ENCODE measurements at places on chromosomes 11 and 22. TPM values are rescaled to one million over a fixed set of nuclear protein-coding genes. Genes with fewer than 3 reads are reported as not detected.

DNA sequence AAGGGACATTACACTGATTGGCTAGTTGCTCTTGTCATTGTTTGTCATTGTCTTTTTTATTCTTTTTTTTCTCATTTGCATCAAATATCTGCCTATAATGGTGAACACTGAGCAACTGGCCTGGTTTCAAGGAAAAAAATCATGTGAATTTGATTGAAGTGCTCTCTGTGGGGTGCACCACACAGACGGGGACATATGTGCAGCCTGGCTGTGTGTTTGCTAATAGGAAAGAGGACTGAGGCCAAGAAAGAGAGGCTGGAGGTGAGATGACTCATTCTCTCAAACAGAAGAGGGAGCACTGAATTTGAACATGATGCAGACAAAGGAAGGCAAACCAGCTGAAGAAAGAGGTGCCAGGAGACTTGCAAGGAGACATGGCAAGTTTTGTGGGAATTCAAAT, 684.9 kb upstream of the CCDC90B start:
- peak; percentile 96 for ATAC-seq

- ATAC-seq, result no peak
Observed at GRCh38 chr22:17627961-17628405, 566 bp downstream of the ATP6V1E1 start.

GRCh38 chr11:126840201-126840886, 160.2 kb downstream of the KIRREL3 start:
- no peak for ATAC-seq

DNA sequence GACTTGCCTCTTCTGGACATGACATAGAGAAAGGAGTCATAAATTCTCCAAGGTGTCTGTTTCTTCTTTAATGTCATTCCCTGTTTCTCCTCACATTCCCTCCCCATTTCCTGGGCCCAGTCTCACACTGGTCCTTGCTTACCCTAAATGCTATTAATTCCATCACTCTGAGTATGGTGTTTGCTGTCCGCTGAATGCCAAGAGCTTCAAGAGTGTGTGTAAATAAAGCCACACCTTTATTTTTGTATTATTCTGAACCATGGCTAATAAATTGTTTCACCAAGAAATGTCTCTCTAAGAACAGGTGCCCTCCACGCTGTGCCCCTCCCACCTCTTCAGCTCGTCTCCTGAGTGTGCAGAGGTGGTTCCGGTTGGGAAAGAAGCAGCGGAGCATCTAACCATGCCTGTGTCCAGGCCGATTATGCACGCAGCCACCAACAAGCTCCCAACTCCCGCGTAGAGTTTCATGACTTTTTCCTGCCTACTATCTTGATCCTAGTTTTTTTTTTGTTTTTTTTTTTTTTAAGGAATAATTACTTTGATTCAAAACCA, 8.6 kb downstream of the TMEM121B start:
- ATAC-seq, result no peak

GRCh38 chr22:16806401-16806800, 18.8 kb downstream of the XKR3 start:
- no peak for ATAC-seq

DNA sequence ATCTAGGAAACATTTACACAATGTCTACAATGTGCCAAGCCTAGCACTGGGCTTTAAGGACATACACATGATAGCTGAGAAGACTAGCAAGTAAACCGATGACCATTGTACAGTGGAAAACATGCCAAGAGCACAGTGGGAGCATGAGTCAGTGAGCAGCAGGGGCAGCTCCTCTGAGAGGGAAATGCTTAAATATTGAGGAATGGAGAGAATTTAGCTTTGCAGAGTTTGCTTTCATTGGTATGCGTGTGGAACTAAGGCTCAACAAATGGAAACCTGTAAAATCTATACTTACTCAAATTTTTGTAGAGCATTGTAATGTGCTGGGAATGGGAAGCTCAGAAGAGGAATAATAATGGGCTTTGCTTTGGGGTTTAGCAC, 282.3 kb downstream of the ST3GAL4 start:
- no peak for ATAC-seq

GRCh38 chr11:110773442-110773841, 61.2 kb upstream of the ARHGAP20 start:
- no peak for ATAC-seq

DNA sequence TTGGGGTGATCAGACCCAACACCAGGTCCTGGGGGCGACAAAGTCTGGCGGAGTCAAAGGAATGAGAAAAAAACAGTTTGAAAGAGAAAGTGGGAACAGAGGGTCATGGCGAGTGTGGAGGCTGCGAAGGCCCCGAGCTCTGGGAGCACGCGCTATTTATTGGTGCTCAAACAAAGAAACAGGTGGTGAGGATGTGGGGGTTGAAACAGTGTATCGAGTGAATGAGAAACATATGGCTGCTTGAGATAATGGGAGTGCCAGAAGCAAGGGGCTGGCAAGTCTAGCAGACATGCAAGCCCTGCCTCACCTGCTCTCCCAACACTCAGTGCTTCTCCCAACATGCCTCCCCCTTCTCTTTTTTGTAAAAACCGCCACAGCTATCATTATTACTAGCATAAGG, 7.8 kb upstream of the DUSP18 start:
- no peak for ATAC-seq

GRCh38 chr11:78418584-78419211, 1.1 kb upstream of the GAB2 start:
- ATAC-seq, result no peak

DNA sequence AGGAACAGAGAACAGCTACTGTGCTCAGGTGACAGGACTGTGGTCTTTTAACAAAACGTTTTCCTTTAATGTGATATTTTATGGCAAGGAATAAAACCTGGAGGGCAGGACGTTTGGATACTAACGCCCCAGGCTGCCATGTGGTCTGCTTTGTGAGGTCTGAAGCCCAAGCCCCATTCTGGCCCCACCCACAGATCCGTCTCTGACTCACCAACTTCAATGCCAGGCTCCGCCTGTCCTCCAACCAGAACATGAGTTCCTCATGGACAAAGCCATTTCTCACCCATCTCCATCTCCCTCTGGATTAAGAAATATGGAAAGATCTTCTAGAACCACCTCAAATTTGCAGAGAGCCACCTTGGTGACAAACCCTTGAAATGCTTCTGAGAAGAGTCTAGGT, 148.8 kb downstream of the CRYBB2 start:
- ATAC-seq, result peak; percentile 78

DNA sequence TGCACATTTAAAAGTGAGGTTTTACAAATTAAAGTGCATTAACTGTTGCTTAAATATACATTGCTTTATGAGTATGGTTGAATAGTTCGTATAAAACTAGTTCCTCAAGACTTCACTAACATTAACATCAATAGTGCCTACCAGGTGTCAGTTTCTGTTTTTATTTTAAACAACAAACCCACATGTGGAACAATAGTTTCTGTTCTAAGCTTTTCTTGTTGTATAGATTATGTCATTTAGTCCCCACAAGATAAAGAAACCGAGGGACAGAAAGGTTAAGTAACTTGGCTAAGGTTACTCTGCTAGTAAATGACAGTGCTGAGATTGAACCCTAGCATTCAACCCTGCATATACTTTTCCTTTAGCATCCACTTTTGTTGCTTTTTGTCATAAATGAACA, 41.4 kb upstream of the ST14 start:
- no peak for ATAC-seq

DNA sequence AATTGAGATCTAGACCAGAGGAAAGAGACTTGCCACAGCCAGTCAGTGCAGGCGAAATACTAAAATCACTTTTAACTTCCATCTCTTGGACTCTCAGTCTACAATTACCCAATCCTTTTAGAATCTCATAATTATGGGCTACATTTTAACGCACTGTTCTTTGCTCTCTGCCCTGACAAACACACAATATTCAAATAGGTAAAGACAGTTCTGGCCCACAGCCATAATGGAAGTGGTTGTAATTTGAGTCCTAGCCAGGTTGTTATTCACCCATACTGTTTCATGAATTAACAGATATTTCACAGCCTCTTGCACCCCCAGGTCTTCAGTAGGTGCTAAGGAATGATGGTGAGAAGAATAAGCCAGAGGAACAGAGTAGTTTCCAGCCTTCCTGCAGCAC, 830 bp downstream of the C11orf97 start:
- no peak for ATAC-seq

DNA sequence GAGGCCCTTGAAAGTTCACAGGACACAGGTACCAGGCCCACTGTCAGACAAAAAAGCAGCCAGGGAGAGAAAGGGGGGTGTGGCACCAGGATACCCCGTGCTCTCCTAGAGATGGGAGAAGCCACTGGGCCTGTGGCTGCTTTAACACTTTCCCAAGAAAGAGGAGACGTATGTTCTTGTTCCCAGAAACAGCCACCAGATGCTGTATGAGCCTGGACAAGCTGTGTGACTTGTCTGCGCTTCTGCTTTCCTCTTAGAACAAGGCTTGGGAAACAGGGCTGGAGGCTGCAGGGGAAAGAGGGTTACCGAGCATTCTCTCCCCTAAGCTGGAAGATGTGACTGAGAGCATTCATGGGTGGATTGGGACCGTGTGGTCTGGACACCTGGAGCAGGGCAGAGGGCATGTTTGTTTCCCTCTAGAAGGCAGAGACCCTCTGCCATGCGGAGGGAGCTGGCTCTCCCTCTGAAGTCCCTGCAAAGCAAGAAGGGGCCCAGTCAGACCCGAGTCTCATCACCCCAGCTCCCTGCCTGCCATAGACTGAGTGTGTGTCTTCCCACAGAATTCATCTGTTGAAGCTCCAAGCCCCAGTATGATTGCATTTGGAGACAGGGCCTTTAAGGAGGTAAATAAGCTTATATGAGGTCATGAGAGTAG, 74.1 kb downstream of the TRIM29 start:
- ATAC-seq, result no peak

TSSK2 gene
- total RNA-seq, result not detected

Data from motor neuron (in vitro differentiated cells).